Mesenteric fat pad (tissue), 1 donor: ENCODE measurements at places on chromosomes 11 and 22.

DNA sequence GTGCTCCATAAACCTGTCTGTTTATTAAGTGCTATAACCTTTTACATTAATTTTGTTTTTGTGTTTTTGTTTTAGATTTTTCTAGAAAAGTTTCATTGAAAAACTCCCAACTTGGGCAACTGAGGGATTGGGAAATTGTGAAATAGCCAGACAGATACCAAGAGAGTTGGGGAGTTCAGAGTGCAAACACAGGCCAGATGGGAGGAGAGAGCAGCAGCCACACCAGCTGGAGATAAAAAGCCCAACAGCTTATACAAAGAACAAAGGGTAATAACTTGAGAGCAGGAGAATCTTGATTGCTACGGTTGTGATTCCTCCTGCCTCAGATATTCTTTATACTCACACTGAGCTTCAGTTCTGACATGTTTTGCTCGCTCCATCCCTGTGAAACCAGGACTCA lies 1642.2 kb downstream of the LRRC4C start:
- no peak for DNase-seq

GRCh38 chr11:110525883-110526282 lies 96.1 kb downstream of the FDX1 start:
- DNase-seq = no peak

DNA sequence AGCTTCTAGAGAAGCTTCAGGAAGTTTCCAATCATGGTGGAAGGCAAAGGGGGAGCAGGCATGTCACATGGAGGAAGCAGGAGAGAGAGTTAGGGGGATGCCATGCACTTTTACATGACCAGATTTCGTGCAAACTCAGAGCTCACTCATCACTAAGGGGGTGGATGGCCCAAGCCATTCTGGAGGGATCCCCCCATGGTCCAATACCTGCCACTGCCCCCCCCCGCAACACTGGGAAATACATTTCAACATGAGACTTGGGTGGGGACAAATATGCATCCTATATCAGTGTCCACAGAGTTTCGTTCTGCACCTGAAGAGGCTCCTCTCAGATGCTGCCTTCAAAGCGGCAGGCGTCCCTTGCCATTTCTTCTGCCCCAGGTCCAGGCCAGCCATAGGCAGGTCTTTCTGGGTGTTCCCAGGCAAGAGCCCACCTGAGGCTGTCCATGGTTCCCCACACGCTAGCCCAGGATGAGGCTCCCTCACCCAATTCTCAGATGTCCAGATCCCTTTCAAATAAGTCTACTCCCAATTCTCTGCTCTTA lies 1344.3 kb downstream of the TBC1D22A start:
- DNase-seq = peak; percentile 51

DNA sequence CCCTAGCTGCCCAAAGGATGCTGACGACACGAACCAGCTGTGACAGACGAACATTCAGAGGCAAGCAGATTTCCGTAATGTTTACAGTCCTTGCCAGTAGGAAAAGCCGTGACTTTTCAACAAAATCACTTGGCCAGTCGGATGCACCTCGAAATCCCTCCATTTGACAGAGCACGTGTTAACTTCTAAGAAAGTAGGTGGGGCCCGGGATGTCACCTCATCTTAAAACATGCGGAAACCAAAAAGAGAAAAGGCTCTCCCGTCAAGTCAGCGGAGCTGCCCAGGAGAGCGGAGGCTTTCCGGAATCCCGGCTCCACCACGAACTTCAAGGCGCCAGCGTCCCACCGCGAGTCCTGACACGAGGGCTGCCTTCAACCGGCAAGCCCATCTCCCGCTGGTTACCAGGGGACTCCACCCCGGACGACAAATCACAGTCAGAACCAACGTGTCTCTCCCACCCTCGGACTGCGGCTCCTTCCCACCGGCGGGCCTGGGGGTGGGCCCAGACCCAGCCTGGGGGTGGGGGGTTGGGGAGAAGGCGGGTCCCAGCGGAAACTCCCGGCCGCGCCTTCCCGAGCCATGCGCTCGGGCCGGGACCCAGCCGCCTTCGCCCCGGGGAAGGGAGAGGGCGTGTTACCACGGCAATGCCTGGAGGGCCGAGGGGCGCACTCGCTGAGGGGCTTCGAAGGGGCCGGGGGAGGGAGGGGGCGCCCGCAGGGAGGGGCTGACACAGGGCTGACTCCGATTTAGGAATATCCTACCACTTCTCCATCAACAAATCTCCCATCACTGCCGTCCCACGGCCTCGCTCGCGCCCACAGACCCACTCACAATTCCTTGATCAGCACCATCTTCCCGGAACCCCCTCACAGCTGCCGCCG lies 475 bp downstream of the PITPNB start:
- DNase-seq = no peak

DNA sequence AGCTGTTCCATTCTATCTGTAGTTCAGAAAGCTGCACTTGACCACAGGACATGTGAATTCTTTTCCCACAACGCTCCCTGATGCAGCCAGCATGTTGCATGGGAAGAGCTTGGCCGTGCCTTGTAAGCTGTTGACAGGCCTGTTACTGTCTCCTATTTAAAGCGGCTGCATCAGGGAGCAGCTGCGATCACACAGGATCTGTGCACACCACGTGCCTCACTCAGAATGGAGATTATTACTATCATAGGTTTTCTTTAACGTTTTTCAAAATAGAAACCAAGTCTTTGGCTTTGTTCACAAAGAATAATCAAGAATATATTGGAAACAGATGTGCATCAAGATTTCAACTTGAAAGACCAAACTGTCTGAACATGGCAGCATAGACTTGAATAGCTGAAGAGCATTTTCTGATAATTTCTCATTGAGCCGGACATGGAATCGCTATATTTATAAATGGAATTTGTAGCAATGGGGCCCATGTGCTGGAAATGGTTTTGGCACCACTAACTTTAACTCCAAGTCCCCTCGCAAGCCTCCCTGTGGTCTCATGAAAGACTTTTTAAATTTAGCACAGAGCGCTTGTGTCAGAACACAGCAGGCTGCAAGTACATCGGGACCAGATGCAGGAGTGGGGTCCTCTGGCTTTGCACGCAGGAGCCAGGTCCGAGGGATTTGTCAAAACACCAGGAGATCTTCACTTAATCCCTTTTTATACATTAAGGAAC lies 40.8 kb upstream of the MYO18B start:
- no peak for DNase-seq

GRCh38 chr11:45147891-45148675 lies 1.6 kb downstream of the PRDM11 start:
- DNase-seq = peak; percentile 67

DNA sequence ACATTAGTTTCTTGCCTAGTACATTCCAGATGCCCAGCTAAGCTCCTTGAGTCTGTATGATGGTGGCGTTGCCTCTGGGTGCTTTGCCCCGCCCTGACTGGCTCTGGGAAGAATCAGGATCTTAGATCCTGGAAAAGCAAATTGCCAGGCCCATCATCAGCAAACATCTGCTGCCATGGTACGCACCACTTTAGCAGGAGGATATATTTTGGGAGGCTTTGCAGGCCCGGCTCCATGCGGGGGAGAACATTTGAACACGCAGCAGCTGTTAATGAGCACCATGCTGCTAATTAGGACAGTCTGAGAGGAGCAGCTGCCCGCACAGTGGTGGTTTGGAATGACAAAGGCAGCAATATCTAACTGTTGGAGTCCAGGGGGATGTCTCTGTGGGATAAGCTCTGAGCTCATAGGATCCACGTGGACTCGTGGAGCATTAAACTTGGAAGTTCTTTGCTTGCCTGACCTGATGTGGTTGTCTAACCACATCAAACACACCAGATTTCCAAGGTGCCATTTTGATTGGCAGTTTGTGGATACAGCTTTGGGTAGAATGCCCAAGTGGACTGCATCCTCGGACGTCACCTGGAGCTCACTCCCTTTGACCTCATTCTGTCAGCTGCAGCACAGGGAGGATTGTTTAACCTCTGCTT lies 217.0 kb upstream of the ZBED5 start:
- no peak for DNase-seq

- no peak for DNase-seq
Observed at GRCh38 chr11:20790622-20791021, 121.2 kb downstream of the NELL1 start.

DNA sequence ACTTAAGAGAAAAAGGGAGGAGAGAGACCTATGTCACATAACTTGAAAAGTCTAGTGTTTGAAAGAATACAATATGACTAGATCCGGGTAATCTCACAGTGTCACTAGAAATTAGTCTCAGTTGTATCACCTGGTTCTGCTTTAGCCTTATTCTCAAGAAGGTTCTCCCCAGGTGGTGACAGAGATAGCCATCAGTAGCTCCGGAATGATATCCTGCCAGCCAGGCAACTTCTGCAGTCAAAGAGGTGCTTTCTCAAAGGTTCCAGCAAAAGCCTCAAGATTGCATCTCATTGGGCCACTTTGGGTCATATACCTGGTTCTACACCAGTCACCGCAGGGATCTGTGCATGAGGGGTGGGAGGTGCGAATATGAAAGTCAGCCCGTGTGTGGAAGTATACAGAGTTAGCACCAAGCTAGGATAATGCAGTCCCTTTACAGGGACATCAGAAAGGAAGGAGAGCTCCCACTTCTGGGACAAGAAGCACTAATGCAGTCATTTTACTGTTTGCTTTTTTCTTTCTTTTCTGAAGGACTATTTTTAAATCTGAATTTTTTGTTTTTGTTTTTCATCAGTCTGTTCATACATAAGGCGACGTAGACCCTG lies 61.1 kb downstream of the CYB5R2 start:
- DNase-seq = no peak

- no peak for DNase-seq
Observed at GRCh38 chr11:92707665-92708064, 261.8 kb upstream of the MTNR1B start.

DNA sequence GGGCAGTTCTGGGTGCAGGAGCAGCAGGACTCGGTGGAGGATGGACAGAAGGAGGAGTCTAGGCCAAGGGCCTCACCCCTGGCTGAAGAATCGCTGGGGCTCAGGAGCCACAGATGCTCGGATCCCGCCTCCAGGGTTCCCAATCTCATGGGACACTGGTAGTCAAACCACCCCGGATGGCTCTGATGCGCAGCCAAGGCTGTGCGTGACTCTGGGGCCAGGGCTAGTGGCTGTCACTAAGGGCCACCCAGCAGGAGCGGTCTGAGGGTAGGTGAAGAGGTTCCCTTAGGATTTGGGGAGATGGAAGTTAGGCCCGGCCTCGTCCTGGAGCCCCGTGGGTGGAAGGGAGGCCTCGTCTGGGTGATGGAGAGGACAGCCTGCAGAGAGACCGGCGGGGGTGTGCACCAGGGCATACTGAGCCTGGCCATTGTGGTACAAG lies 300.6 kb downstream of the TBC1D22A start:
- peak; percentile 67 for DNase-seq

GRCh38 chr22:30261134-30261533 lies 5.5 kb downstream of the OSM start:
- DNase-seq = no peak

DNA sequence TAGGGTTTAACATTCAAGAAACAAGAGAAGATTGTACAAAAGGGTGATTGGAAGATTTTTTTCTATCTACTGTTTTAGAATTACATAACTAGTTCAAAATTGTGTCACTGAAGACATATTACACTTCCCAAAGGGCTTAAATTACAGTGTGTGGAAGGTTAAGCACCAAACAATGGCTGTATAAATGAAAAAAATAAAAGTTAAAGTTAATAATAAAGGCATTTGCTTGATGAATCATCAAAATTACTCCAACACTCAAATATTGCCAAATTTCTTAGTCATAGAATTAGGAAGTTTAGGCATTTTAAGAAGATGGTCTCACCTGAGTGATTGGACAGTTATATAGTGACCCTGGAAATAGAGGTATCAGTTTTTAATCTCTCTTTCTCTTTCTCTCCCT lies 227.6 kb upstream of the CARD18 start:
- no peak for DNase-seq

- DNase-seq = no peak
Observed at GRCh38 chr11:115590254-115590653, 86.0 kb upstream of the CADM1 start.

DNA sequence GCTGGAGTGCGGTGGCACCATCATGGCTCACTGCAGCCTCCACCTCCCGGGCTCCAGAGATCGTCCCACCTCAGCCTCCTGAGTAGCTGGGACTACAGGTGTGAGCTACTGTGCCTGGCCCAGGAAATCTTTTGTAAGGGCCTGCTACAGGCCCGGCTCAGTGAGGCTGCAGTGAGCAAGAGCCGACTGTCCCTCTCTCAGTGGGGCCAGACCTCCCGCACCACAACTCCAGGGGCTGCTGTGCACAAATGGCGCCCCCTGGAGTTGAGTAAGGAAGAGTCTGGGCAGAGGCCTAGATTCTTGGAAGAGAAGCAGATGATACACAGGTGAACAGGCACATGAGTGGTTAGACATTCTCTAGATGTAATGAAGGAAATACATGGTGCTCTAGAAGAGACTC lies 7.0 kb downstream of the SERHL2 start:
- no peak for DNase-seq

GRCh38 chr11:72673284-72673942 lies 809 bp downstream of the PDE2A start:
- no peak for DNase-seq

DNA sequence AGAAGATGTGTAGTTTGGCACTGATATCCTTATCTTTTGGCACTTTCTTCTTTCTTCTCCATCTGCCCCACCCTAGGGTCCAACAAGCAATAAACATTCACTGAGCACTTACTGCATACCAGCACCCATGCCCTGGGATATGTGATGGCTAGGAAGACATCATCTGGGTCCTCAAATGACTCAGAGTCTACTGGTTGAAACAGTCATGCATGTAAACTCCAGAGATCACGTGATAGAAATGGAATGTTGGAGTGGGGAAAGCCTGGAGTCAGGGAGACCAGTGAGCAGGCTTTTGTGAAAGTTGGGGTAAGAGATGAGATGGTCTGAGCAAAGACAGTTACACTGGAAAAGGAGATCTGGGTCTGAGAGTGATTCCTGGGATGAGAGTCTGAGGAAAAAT lies 724.9 kb upstream of the TENM4 start:
- no peak for DNase-seq

DNA sequence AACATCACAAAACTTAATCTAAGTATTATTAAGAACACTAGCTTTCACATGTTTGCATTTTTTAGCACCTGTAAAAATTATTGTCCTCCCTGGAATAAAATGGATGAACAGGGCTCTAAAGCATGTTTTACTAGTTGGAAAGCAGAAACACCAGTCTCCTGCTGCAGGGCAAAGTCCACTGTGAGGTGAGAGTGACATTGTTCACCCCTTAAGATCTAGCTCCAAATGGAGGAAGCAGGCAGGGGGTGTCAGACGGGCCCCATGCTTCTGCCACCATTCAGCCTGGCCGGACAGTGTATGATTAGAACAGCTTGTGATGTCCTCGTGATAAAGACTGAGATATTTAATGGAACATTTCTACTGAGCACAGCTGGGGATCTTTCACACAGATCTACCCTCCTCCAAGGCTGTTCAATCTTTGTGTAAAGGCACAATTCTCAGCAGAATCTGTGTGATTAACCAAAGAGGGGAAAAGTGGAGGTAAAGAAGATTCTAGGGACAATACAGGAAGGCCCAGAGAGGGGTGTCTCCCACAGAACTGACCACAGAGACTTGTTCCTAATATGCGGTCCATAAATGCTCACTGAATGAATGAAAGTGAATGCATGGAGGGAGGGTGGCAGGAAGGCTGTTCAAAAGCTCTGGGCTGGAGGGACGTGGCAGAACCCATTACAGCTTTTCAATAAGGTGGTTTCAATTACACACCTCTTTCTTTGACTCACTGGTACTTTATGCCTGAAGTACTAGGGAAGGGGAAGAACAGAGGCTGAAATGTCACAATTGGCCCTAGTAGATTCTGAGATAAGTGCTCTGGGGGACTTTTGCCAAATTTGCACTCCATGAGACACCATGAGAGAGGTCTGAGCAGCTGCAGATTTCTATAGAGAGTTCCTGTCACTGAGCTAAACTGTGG lies 239.1 kb upstream of the ARHGAP20 start:
- no peak for DNase-seq
